ENCODE measurements at places on chromosomes 7 and 10. TPM values are rescaled to one million over a fixed set of nuclear protein-coding genes. Genes with fewer than 3 reads are reported as not detected.

- no peak for DNase-seq
- H3K27ac ChIP-seq: no peak overlapping the region
- H3K4me3 ChIP-seq: no peak overlapping the region
These were observed 29.6 kb downstream of the MAD1L1 start for GRCh38 chr7:2202901-2203765.

DNA sequence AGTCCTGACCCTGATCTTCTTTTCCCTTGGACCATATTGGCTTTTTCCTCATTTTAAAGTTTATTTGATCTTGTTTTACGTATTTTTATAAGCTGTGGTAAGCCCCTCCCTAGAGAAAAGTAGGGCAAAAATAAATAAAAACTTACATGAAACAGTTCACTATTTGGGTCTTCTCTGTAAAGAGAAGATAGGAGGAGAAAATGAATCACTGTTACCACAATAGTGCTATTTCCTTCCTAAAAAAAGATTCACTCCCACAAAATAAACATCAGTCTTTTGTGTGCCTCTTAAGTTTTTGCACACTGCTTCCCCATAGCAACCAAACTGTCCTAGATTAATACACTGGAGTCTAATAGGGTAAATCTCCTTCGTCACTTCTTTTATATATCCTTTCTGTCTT, 1.4 kb upstream of the SVIL start:
- DNase-seq: no peak
- peaks cover 30% of the 10 kb centered on the region for H3K4me1 ChIP-seq
- H3K36me3 ChIP-seq: peaks cover 3% of the 10 kb centered on the region
- no peak overlapping the region for H3K27ac ChIP-seq

DNA sequence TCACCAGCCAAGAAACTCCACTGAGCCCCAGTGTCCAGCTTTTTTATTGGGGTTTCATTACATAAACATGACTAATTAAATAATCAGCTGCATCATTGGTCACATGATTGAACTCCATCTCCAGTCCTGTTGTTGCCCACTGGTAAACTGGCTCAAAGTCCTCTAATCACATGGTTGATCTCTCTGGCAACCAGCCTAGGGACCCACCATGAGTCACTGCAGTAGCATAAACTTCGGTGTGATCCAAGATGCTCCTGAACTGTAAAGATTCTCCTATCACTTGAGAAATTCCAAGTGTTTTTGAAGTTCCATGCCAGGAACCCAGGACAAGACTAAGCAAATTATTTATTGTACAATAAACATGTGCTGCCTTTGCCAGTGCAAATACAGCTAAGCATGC, 130.4 kb upstream of the AUTS2 start:
- no peak overlapping the region for H3K4me3 ChIP-seq
- no peak overlapping the region for H3K27ac ChIP-seq
- H3K4me1 ChIP-seq: no peaks in the 10 kb centered on the region
- H3K36me3 ChIP-seq: no peaks in the 10 kb centered on the region
- H3K27me3 ChIP-seq: no peaks in the 10 kb centered on the region
- DNase-seq: no peak

Gene FASTK
- 88.1 TPM for total RNA-seq

Gene PPP1R3C
- total RNA-seq: not detected

DNA sequence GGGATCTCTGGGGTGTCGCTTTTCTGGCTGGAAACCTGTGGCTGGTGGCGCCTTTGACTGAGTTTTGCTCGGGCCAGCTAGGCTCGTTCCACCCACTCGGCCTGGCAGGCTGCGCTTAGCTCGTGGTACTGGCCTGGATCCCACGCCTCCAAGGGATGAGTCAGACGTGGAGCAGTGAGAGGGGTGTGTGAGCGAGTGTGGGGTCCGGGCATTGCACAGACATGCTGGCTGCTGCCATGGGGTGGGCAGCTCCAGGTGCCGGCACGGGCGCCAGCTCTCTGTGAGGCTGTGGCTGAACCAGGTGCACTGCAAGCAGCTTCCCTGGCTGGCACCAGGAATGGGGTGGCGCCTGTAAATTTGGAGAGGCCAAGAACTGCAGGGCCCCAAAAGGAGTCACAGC, 63.1 kb upstream of the CACNA2D1 start:
- H3K4me3 ChIP-seq: no peak overlapping the region
- H3K36me3 ChIP-seq: no peaks in the 10 kb centered on the region
- DNase-seq: no peak
- no peaks in the 10 kb centered on the region for H3K4me1 ChIP-seq
- H3K27me3 ChIP-seq: no peaks in the 10 kb centered on the region
- H3K27ac ChIP-seq: no peak overlapping the region

GRCh38 chr7:6268907-6269306, 3.5 kb downstream of the CYTH3 start:
- no peak for DNase-seq
- peaks cover 40% of the 10 kb centered on the region for H3K27me3 ChIP-seq
- H3K27ac ChIP-seq: no peak overlapping the region
- H3K36me3 ChIP-seq: no peaks in the 10 kb centered on the region
- no peak overlapping the region for H3K4me3 ChIP-seq
- peaks cover 15% of the 10 kb centered on the region for H3K4me1 ChIP-seq

Gene GIMAP4
- total RNA-seq: 174 TPM

GRCh38 chr10:6581778-6582228, 1.7 kb upstream of the PRKCQ start:
- peaks cover 38% of the 10 kb centered on the region for H3K4me1 ChIP-seq
- H3K27ac ChIP-seq: peak overlapping the region; percentile 97
- peak; percentile 56 for DNase-seq
- peak overlapping the region; percentile 93 for H3K4me3 ChIP-seq
- no peaks in the 10 kb centered on the region for H3K27me3 ChIP-seq

- H3K4me1 ChIP-seq: no peaks in the 10 kb centered on the region
- H3K4me3 ChIP-seq: no peak overlapping the region
- no peak overlapping the region for H3K27ac ChIP-seq
These were observed 222.0 kb downstream of the TWIST1 start for GRCh38 chr7:18895456-18895855.

Gene PLXNA4
- 47.2 TPM for total RNA-seq

Gene SPDYE2
- total RNA-seq: not detected

DNA sequence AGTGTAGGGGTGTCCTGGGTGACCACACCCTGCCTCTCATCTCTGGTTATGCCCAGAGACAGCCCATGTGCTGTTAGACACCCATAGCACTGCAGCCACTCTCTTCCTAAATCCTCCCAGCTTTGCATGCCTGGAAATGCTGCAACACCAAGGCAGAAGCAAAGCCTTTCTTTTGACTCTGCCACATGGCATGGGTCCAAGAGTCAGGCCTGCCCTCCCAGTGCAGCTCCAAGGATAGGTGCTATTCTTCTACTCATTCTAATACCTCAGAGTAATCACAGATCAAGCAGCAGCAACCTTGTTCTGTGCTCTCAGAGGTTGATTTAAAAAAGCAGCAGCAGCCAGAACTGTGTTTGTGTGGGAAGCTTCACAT, 23.4 kb downstream of the FRMPD2 start:
- peak; percentile 2 for DNase-seq
- no peaks in the 10 kb centered on the region for H3K36me3 ChIP-seq
- H3K27me3 ChIP-seq: peaks cover 8% of the 10 kb centered on the region
- no peak overlapping the region for H3K27ac ChIP-seq
- H3K4me3 ChIP-seq: no peak overlapping the region
- peaks cover 7% of the 10 kb centered on the region for H3K4me1 ChIP-seq

GRCh38 chr7:159192725-159193453, 48.2 kb upstream of the VIPR2 start:
- H3K27ac ChIP-seq: no peak overlapping the region
- peaks cover 26% of the 10 kb centered on the region for H3K4me1 ChIP-seq
- peaks cover 4% of the 10 kb centered on the region for H3K27me3 ChIP-seq
- H3K36me3 ChIP-seq: no peaks in the 10 kb centered on the region
- DNase-seq: no peak
